ENCODE measurements at places on chromosomes 3 and 15. TPM values are rescaled to one million over a fixed set of nuclear protein-coding genes. Genes with fewer than 3 reads are reported as not detected.

Gene MESP2
- 0.16 TPM for polyA plus RNA-seq

Gene USP50
- polyA plus RNA-seq: not detected

Gene CIB2
- 11.2 TPM for polyA plus RNA-seq

Gene ADPGK
- polyA plus RNA-seq: 100 TPM
